ENCODE measurements at places on chromosomes 12 and 14. TPM values are rescaled to one million over a fixed set of nuclear protein-coding genes. Genes with fewer than 3 reads are reported as not detected.

- no peak for DNase-seq
These were observed 131.7 kb upstream of the CPNE8 start for GRCh38 chr12:39037115-39037514.

DNA sequence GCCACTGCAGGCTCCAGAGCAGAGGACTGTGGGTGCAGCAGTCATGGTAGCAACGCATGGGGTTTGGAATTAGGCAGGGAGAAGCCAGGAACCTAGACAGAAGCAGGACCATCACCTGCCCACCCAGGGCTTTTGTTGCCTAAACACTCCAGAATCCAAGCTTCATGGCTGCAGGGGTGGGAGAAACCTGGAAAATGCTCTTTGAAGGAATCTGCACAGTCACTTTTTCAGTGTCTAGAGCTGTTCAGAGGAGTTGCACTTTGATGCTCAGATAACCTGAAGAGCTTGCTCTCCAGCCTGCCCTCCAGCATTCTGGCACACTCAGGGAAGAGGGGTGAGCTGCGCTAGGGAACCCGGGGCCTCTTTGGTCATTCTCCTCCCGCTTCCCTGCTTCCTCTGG lies 1.6 kb upstream of the CELA1 start:
- no peak for DNase-seq

DNA sequence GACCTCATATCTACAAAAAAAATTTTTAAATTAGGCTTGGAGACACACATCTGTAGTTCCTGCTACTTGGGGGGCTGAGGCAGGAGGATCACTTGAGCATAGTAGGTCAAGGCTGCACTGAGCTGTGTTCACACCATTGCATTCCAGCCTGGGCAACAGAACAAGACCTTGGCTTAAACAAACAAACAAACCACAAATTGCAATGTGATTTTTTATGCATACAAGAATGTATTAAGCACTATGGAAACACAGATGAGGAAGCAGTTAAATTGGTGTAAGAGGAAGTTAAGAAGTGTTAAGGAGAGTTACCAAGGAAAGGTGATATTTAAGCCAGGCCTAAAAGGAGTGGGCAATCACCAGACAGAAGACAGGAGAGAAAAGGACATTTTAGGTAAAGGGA lies 83.6 kb upstream of the HECTD1 start:
- DNase-seq: no peak

GRCh38 chr14:99619835-99620834 lies 16.1 kb upstream of the CCDC85C start:
- DNase-seq: no peak

Gene POU6F1
- total RNA-seq: 18.1 TPM

Gene CHGA
- 0.29 TPM for total RNA-seq
